ENCODE measurements at places on chromosomes 7 and 10. TPM values are rescaled to one million over a fixed set of nuclear protein-coding genes. Genes with fewer than 3 reads are reported as not detected.
A peak's percentile ranks its signal among the peaks of the same experiment; 100 is the strongest.

DNA sequence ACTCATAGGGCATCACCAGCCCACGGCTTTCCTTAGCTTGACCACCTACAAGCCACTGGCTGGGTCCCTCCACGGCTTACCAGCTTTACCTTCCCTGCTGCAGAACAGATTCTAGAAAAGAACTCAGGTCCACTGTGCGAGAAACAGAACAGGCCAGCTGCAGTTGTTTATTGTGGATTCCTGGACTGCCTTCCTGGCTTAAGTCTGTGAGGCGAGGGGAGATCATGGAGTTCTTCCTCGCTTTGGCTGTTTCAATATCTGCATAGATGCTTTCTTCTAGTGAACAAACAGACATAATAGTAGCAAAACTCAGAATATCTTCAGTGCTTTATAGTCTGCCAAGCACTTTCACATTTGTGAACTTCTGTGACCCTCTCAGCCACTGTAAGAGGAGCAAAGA, 162.9 kb upstream of the HABP2 start:
- DNase-seq, result no peak

- DNase-seq, result peak; percentile 9
These were observed 225.0 kb downstream of the SDHAF3 start for GRCh38 chr7:97342512-97342911.

The HHEX gene
- total RNA-seq, result not detected

GRCh38 chr7:141950806-141951205, 4.0 kb upstream of the CLEC5A start:
- no peak for DNase-seq

GRCh38 chr7:56106108-56107073, at the start of gene CHCHD2:
CHCHD2 (minus strand) TSS chr7:56106476; CDS start chr7:56106413, 63 bp downstream.
- peak; percentile 100 for DNase-seq

The CALML5 gene
- not detected for total RNA-seq

All from Daoy (cell line).